Activated T-cell treated with anti-CD3 and anti-CD28 coated beads for 24 hours (primary cell): ENCODE measurements at places on chromosomes 2 and 18.

- DNase-seq: no peak
These were observed 635.7 kb upstream of the FAM98A start for GRCh38 chr2:34234823-34235222.

DNA sequence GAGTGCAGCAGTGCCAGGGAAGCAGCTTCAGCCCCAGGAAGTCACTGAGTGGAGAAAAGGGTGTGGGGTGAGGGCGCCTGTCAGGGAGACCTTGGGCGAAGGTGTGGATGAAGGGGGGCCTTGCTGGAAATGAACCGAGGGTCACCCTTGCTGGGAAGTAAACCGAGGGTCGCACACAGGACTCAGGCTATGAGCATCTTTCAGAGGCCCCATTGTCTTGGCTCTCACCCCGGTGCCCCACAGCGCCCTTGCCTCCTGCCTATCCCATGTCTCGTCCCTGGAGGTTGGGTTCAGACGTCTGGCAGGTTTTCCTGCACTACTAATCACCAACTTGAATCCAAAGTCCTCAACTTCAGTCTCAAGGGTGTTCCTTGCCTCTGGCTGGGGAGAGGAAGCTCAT, 122.8 kb upstream of the PXDN start:
- no peak for DNase-seq

DNA sequence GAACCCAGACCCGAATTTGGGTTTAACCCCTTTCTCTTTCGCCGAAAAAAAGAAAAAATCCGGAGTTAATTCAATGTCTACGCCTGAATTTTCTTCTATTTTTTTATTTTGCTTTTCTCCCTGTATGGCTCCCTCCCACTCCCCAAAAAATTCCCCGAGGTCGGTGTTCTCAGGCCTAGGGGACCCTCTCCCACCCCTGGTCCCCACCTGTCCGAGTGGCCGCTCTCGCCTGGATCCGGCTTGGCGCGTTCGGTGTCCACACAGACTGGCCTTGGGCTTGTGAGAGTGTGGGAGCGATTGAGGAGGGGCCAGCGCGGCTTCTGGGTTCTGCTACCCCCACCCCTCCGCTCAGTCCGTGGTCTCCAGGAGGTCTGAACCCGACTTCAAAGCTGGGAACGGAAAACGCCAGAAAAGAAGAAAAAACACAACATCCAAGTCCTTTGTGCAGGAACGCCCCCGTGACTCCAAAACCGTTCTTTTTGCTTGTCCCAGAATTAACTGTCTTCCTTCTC, 5.7 kb upstream of the EN1 start:
- DNase-seq: no peak

DNA sequence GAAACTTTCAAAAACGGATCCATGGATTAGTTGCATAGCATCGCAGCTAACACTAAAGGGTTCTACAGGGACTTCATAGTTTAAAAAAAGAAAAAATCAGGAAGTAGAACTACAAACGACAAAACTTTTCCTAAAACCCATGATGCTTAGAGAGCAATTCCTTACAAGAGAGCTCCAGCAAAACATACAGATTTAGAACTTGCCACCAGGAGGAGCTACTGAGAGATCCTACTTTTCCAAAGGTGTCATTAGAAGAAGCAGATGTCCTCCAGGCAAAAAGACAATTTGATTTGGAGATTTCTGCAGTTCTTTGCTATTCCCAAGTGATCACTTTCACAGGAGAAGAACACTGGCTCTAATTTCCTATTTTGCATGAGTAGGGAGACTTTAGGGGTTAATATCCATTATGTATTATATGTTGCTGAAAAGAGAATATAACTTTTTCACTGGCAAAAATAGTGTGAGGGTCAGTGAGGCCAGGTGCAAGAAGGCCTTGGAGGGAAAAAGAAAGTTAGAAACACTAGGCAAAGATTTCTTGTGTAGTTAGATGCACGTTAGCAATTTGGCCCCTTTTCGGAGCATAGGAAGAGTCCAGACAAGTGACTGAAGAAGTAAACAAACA, 436.2 kb downstream of the SUCLG1 start:
- peak; percentile 7 for DNase-seq

GRCh38 chr2:118255771-118256372, 167.6 kb downstream of the INSIG2 start:
- DNase-seq: no peak

DNA sequence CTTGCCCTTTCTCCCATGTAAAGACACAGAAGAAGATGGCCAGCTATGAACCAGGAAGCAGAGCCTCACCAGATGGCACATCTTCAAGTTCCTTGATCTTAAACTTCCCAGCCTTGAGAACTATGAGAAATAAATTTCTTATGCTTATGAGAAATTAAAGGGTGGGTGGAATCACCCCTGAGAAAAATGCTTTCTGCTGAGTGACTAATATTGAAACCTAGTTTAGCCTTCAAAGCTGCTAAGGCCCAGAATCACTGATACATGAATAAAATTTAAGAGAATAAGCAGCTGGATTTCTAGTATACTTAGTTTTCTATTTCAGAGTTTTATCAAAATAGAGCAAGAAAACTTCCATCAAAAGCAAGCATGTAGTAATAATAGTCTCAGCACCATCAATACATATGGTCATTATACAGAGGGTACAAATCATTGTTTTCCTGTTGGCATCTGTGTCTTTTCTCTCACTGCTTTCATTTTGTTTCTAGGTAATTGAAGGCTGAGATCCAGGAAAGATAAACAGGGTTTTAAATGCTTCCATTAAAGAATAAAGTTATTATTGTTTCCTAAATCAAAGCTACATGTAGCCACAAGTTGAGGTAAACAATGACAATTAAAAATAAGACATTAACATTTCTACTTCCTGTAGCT, 53.3 kb upstream of the COL5A2 start:
- DNase-seq: no peak

GRCh38 chr18:27666016-27666415, 480.9 kb upstream of the CHST9 start:
- no peak for DNase-seq

GRCh38 chr2:111100087-111100764, 20.5 kb upstream of the BCL2L11 start:
- no peak for DNase-seq

GRCh38 chr2:16200554-16201193, 260.3 kb downstream of the MYCN start:
- DNase-seq: no peak

- no peak for DNase-seq
These were observed 83.1 kb upstream of the GAREM1 start for GRCh38 chr18:32553640-32554365.

GRCh38 chr2:167939514-167940345, 307.7 kb downstream of the STK39 start:
- no peak for DNase-seq

DNA sequence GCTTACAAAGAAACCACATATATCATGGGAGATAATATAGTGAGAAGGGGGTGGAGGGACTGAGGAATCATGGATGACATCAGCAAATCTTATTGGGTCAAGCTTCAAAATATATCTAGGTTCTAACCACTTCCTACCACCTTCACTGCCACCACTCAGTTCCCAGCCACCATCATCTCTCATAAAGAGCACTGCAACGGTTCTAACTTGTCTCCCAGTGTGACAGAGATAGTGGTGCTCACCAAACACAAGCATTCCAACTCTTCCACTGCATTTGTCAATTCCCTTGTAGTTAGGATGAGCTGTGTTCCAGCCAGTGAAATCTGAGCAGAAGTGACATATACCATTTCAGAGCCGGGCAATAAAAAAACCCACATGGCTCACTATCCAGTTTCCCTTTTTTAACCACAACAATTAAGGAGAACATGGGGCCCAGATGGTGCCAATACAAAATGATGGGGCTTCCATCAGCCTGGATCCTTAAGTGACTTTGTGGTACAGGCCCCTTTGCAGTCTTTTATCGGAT, 318.1 kb downstream of the NBAS start:
- no peak for DNase-seq

GRCh38 chr2:239773228-239774141, 251.7 kb downstream of the NDUFA10 start:
- no peak for DNase-seq

DNA sequence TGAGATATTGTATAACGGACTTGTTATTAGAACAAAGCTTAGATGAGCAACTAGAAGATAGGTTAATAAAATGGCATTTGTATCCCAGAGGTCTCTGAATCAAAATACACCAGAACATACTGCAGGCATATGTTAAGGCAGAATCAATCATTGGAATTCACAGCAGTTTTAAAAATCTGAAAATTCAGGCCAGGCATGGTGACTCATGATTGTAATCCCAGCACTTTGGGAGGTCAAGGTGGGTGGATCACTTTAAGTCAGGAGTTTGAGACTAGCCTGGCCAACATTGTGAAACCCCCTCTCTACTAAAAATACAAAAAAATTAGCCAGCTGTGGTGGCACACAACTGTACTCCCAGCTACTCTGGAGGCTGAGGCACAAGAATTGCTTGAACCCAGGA, 405.2 kb downstream of the ZEB2 start:
- DNase-seq: no peak

GRCh38 chr2:124269348-124269747, 244.3 kb downstream of the CNTNAP5 start:
- DNase-seq: no peak

GRCh38 chr2:55616551-55617174, 759 bp downstream of the PPP4R3B start:
- DNase-seq: peak; percentile 11

GRCh38 chr2:78023356-78023755, 501.2 kb upstream of the LRRTM4 start:
- no peak for DNase-seq

- no peak for DNase-seq
These were observed 3.2 kb downstream of the STK17B start for GRCh38 chr2:196168181-196168580.
